Motor neuron (in vitro differentiated cells): ENCODE measurements at places on chromosomes 12 and 14. TPM values are rescaled to one million over a fixed set of nuclear protein-coding genes. Genes with fewer than 3 reads are reported as not detected.

DNA sequence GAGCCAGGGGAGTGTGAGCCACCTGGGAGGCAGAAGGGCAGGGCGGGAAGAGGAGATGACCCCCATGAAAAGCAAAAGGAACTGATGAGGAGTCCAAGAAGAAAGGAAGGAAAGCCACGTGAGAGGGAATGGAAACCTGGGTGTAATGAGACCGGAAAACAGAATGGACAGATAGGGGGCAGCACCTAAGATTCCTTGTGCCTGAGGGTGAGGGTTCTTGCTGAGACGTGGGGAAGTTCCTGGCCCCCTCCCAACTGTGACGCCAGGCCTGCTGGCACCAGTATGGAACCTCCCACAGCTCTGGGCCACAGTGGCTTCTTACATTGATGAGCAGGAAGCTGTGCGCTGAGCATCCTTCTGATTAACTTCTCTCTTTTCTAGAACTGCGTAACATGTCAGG, 30.8 kb downstream of the TTC7B start:
- ATAC-seq = no peak

CIDEB gene
- total RNA-seq = not detected in 2 replicates

- no peak for ATAC-seq
These were observed 88.3 kb upstream of the MED13L start for GRCh38 chr12:116365606-116366455.

DNA sequence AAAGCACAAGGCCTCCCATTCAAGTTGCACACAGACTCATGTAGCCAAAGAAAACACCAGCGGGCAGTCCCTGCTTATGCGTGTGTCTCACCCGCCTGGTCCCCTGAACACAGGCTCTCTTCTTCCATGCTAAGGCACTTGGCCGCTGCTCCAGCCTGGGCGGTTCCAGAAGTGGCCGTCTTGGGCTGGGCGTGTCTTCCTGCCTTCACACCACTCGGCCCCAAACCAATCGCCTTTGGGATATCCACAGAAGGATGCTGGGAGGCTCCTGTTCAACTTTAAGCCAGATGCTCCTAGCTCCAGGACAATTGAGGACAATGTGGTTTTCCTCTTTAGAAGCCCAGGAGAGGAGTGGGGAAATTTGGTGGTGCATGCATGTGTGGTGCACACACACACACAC, 2.2 kb downstream of the SCARB1 start:
- ATAC-seq = no peak

- no peak for ATAC-seq
These were observed 24.8 kb downstream of the KLC1 start for GRCh38 chr14:103653805-103654204.

DNA sequence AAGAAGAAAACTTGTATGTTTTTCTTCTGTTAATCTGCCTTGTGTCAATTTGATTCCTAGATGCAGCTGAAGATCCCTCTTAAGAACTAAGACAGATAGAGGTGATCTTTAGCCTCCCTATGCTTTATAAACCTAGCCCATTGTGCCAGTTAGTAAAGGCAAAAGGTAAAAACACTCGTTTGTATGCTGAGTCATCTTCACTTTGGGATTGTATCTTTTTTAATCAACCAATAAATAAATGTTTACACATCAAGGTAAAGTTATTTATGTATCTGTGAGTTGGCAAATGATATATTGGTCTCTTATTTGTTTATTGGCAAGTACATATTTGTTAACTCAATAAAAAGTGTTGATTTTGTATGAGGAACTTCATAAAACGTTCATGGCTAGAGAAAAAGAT, 165.9 kb upstream of the AMIGO2 start:
- ATAC-seq = no peak

GRCh38 chr14:51807356-51807755, 53.1 kb upstream of the GNG2 start:
- peak; percentile 97 for ATAC-seq

DNA sequence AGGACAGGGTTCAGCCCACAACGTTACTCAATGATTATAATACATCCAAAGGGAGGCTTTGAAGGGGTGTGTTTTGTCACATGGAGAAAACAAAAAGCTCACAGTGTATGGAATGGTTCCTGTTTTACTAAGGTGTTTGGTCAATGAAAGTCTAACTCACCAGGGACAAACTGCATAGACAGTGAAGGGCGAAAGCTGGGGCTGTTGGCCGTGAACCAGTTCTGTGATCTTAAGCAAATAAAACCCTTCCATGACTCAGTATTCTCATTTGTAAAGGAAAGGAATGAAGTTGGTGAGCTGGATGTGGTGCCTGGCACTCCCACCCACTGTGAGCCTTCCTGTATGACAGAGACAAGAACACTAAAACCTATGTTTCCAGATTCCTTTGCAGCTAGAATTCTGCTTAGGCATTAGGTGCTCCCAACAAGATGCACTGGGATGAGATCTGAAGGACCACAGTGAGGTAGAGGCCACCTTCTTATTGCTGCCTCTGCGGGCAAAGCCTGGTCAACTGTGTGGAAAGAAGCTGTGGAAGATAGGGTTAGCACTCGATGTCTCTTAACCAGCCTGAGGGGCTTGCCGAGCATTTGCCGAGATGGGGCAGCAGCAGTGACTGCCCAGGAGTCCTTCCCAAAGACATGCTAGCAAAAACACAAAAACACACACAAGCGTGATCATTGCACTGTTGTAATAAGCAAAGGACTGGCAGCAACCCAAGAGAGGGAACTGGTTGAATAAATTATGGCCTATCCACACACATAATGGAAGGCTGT, 48.5 kb downstream of the VCPKMT start:
- no peak for ATAC-seq

- ATAC-seq = no peak
These were observed 1.1 kb upstream of the ARG2 start for GRCh38 chr14:67618617-67619063.

PTMS gene
- 337 and 428 TPM in 2 replicates for total RNA-seq

TAS2R43 gene
- 1.0 and 1.2 TPM in 2 replicates for total RNA-seq

DNA sequence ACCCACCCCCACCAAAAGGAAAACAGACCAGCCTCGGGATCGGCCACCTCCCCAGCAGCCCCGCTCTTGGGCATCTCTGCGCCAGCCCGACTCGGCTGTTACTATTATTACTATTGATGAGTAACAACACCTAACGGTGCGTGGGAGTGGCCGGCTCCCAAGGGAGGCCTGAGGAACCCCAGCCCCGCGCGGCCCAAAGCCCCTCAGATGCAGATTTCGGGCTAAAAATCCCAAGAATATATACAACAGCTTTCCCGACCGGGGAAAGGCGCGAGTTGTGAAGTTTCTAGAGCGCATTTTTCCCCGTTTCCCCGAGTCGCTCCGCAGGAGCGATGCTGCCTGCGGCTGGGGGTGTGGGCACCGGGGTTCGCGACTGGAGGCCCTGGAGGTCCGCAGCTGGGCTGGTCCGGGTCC, 565 bp downstream of the NT5DC3 start:
- peak; percentile 36 for ATAC-seq

LPAR5 gene
- 0.18 and 0.31 TPM in 2 replicates for total RNA-seq

- ATAC-seq = no peak
These were observed 87.0 kb upstream of the VRK1 start for GRCh38 chr14:96710060-96710666.

MED13L gene
- total RNA-seq = 40.6 and 49.6 TPM in 2 replicates

GRCh38 chr12:110750784-110751461, 8.2 kb upstream of the PPP1CC start:
- no peak for ATAC-seq

DNA sequence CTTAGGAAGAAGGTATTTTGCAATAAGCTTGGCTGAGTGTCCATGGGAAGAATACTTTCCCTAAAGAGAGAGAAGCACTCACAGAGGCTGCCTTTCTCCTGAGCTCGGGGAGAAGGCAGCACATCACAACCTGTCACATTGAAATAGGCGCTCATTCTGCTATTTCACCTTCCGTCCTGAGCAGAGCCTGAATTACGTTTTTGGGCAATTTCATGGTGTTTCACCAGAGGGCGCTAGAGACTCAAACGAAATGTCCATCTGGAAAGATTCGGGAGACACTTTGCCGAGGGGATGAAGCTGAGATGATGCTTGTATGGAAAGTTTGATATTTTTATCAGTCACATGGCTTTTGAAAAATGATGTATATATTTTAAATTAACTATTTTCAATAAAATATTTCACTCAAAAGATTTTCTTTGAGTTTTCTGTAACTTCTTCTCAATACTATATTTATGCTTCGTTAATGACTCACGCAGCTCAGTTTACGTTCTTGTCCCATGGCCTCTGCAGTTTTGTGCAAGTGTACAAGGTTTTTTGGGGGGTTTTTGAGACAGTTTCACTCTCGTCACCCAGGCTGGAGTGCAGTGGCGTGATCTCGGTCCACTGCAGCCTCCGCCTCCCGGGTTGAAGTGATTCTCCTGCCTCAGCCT, 17.4 kb upstream of the B4GALNT3 start:
- ATAC-seq = no peak

EIF2B1 gene
- 37.7 and 40.2 TPM in 2 replicates for total RNA-seq

SPIC gene
- total RNA-seq = not detected in 2 replicates
